ENCODE measurements at places on chromosomes 12 and 14.
A peak's percentile ranks its signal among the peaks of the same experiment; 100 is the strongest.

DNA sequence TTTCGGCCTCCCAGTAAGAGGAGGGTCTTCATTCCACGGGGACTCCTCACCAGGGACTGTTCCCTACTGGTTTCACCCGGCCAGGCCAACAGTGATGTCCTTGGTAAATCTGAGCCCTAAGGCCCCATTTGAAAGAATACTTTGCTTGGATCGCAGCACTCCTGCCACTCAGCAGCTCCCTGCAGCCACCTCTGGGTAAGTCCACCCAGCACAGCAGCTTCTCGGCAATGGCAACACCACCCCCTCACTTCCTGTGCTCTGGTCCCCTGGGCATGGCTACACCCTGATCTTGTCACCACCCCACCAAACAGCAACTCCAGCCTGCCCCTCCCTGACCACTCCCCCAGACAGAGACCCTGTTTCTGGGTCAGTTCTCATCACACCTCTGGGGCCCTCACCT lies 100.3 kb downstream of the SETD3 start:
- DNase-seq: no peak

GRCh38 chr12:26513363-26514043 lies 318.1 kb downstream of the SSPN start:
- no peak for DNase-seq

- peak; percentile 7 for DNase-seq
Measured at GRCh38 chr12:16606201-16606849, 363 bp upstream of the LMO3 start.

GRCh38 chr14:21024585-21025370 lies at the start of gene NDRG2:
TSS of gene NDRG2 (minus strand) at chr14:21025061. CDS start at chr14:21023315, 1,746 bp downstream.
- DNase-seq: no peak

DNA sequence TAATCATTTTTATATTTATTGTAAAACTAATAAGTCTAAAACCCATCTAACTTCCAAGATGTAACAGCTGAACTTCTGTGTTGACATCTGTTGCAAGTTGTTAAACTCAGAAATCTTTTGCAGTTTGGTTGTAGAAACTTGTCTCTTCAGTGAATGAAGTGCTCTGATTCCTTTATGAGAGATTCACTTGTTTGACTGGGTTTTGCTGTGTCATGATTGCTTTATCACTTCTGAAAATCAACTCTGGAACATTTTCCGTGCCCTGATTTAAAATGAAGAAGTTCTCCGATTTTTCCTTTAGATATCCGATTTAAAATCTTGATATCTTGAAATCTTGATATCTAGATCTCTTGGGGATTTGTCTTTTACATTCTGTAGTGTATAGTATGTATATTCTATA lies 65.1 kb downstream of the DIP2B start:
- DNase-seq: no peak

GRCh38 chr12:47360771-47361388 lies 281.1 kb upstream of the AMIGO2 start:
- DNase-seq: peak; percentile 28

- DNase-seq: no peak
Measured at GRCh38 chr12:111186347-111186746, 182.5 kb downstream of the PHETA1 start.

DNA sequence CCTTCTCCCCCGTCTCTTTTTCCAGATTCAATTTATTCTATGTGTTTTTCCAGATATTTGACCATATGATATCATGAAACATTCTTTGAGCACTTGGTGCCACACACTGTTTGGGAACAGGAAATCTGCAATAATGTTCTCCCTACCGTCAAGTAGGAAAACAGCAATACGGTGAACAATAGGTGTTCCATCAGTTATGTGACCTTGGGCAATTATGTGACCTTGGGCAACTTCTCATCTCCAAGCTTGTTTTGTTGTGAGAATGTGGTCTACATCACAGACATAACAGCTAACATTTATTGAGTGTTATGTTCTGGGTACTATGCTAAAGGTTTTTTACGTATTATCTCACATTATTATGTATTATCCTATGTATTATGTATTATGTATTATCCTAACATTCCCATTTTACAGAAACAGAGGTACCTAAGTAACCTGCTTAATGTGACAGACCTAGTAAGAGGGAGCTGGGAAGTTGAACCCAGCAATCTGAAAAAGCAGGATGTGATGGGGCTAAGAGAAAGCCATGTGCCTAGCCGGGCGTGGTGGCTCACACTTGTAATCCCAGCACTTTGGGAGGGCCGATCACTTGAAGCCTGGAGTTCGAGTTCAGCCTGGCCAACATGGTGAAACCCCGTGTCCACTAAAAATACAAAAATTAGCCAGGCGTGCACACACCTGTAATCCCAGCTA lies 1.2 kb upstream of the NEK9 start:
- DNase-seq: no peak

GRCh38 chr14:70652871-70653270 lies 11.2 kb downstream of the TTC9 start:
- DNase-seq: peak; percentile 18

DNA sequence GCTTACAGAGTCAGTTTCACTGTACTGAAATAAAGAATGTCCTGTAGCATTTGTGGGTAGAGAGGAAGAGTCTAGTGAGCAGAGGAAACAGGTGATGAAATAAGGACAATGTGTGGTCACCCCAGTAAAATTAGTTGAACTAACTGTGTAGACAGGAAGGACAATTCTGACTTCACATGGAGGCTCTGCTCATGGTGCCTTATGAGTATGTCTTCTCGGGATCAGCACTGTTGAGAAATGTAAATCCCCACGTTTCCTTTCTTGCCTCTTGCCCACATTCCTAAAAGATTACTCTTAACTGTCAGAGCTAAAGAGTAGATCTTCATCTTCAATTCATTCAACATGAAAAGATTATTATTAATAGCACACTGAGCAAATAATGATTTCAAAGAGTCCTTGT lies 113.2 kb upstream of the FLRT2 start:
- peak; percentile 88 for DNase-seq

DNA sequence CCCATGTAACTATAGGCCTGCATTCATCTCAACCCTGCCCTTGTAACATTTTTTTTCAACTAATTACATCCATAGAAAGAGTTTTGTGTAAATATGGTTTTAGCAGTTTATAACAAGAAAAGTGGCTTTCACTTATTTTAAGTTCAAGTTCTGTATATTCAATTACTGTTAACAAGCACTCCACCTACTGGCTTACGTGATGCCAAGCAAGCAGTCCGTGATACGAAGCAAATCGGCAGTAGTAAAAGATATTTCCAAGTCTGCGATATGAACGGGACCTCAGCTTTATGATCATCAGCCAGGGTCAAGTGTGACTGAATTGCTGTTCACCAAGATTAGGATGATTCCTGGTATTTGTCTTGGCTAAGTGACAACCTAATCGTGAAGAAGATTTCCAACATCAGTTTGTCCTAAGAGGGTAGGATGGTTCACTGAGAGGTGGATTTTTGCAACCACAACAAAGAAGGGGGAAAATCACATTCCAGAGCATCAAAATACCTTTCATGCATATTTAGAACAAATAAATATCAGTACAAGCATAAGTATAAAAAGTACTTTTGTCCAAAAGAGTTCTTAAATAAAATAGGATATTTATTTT lies 456.2 kb downstream of the FOXG1 start:
- DNase-seq: peak; percentile 48

DNA sequence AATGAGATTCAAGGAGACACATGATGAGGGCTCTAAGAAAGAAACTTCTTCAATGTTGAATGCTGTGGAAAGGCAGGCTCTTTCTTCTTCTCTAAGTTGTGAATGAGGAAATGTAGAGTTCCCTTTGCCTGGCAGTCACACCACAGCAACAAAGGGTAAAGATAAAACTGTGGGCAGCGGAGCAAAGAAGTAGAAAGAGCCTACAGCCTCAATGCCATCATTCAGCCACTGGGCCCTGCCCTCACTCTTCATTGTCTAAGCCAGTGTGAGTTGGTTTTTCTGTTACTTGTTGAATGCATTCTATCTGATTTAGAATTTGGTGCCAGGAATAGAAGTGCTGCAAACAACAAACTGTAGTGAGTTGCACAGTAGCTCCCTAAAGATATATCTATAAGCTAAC lies 12.2 kb downstream of the SDR9C7 start:
- DNase-seq: no peak

- DNase-seq: peak; percentile 59
Measured at GRCh38 chr12:50261654-50262053, 21.7 kb downstream of the LIMA1 start.

GRCh38 chr12:115023279-115024265 lies 339.6 kb upstream of the TBX3 start:
- no peak for DNase-seq

- DNase-seq: no peak
Measured at GRCh38 chr12:113293100-113293499, 41.8 kb downstream of the SLC8B1 start.

- no peak for DNase-seq
Measured at GRCh38 chr12:81530352-81530751, 228.8 kb downstream of the PPFIA2 start.

DNA sequence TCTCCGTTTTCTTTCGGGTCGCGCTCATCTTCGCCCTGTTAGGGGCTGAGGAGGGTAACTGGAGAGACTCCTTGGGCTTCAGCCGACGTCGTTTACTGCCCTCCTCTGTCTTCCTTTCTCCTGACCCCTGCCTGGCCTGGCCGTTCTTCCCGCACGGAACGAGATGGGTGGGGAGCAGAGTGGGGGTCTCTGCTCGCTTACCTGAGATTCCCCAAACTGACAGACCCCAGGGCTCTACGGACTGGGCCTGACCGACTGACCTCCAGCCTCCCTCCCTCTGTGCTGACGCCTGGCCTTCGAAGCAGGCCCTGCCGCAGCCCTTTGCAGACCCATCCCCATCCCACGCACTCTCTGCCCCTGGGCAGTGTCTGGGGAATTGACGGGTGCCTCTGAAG lies 439 bp downstream of the GOLGA5 start:
- DNase-seq: no peak

- no peak for DNase-seq
Measured at GRCh38 chr12:118317729-118318128, 55.0 kb downstream of the TAOK3 start.

DNA sequence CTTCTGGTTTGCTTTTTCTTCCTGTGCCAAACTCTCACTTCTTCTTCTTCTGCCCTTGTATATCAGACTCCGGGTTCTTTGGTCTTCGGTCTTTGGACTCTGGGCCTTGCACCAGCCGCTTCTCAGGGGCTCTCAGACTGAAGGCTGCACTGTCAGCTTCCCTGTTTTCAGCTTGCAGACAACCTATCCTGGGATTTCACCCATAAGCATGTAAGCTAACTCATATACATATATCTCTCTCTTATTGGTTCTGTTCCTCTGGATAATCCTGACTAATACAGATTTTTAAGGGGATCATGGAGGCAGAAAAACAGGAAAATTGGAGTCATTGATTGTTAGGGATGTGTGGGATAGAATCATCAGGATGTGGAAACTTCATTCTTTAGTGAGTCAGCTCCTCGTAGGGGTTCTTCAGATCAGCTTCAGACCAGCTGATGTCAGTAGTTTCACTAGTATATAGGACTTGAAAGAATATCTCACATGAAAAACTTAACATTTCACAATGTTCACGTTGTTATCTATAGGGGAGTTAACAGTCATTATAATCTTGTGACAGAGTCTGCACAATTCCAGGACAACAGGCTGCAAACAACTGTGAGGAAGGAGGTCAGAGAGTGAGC lies 102.9 kb downstream of the RASSF9 start:
- DNase-seq: peak; percentile 57

GRCh38 chr12:131276501-131277185 lies 322.9 kb downstream of the ADGRD1 start:
- no peak for DNase-seq

- DNase-seq: peak; percentile 7
Measured at GRCh38 chr12:17215759-17216570, 610.0 kb upstream of the LMO3 start.

GRCh38 chr14:92751819-92752218 lies 3.4 kb upstream of the LGMN start:
- no peak for DNase-seq

DNA sequence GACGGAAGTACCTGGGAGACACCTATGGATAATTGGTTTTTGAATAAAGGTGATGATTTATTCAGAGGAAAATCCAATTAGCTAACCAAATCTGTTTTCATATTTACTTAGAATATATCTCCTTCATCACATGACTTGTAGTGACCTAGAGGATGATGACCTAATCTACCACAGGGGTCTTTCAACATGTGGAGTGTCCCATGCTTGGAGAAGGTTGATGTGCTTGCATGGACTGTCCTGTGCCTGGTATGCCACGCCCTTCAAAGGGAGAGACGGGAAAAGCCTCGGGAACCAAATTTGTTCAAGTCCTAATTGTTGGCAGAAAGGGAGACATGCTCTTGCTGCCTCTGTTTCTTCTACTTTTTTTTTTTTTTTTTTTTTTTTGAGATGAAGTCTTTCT lies 11.8 kb upstream of the PAPLN start:
- DNase-seq: no peak

DNA sequence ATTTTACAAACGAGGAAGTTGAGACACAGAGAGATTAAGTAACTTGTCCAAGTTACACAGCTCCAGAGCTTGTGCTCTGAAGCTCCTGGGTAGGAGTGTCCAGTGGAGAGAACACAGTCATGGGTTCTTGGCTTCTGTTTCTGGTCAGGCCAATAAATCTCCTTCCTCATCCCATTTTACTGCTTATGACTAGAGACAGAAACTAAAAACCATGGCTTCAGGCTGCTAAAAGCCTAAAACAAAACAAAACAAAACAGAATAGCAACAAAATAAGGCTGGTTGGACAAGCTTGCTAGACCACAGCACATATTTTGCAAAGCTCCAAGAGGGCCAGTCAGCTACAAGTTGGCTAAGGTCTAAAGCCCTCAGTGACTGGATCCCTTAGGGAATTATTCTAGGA lies 49.8 kb downstream of the PTGER2 start:
- DNase-seq: no peak

DNA sequence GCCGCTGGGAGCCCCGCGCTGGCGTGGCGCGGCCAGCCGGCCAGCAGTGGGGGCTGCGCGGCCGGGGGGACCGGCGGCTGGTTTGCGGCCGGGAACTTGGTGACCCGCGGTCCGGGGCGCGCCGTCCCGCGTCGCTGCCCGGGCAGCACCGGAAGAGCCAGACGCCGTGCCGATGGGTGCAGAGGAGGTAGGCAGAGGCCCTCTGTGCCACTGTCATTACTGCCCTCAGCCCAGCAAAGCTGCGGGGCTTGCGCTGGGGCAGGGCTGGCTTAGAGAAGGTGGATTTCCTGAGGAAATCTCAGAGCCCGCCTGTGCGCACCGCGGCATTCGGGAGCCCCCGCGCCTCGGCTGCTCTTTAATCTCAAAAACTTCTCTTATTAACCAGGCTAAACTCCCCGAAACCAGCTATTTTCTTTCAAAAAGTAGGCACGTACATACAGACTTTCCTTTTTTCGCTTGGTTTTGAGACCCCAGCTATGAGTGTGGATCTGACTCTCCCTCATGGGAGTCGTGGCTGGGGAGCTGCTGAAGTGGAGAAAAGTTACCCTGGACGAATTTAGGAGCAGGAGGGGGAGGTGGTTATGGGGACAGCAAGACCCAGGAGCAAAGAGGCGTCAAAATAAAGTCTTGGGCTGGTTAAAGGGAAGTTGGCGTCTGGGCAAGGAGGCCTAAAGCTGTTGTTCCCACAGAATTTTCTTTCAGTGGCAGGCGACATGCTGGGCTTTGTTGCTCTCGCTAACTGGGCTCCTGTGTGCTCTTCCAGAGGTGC lies 802 bp downstream of the SUSD6 start:
- DNase-seq: peak; percentile 28

All from HT1080 (cell line).